ENCODE measurements at places on chromosomes 6 and 20. TPM values are rescaled to one million over a fixed set of nuclear protein-coding genes. Genes with fewer than 3 reads are reported as not detected.

DNA sequence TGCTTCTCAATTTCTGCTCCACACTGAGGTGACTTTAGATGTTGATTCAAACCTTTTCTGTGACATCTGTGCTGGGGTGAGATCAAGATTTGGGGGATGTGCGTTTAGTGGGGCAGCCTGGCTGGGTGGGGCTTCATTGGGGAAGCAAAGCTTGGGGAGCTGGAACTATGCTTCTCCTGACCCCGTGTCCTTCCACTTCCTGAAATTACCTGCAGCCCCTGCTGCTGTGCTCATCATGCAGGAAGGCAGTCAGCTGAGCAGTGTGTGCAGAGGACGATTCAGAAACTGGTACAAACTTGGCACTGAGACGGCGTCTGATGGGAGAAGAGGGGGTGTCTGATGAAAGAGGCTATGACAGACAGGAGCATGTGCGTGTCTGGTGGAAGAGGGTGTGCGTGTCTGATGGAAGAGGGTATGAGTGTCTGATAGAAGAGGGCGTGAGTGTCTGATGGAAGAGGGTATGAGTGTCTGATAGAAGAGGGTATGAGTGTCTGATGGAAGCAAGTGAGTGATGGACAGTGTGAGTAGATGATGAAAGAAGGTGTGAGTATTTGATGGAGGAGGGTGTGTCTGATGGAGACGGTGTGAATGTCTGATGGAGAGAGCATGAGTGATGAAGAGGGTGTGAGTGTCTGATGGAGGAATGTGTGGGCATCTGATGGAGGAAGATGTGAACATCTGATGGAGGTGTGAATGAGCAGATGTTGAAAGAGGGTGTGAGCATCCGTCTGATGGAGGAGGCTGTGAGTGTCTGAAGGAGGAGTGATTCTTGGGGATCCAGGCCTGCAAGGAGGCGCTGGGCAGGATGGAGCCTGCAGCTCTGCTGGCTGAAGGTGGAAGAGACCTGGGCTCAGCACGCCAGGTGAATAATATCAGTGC lies 103.4 kb downstream of the SYCP2 start:
- DNase-seq: no peak

DNA sequence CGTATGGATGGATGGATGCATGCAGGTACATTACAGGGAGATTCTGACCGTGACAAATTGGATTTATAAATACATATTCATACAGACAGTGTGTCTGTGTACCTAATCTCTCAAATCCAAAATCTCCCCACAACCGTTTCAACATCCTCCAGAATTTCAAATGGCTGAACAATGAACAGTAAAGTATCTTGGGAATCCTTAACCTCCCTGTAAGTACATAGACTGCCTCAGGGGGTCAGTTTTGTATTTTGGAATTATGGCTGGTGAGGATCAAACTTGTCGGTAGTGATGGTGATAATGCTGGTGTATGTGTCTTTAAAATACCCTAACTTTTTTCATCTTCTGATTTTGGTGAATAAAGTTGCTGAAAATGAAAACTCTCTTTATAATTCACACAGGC lies 246.2 kb downstream of the FOXC1 start:
- no peak for DNase-seq

DNA sequence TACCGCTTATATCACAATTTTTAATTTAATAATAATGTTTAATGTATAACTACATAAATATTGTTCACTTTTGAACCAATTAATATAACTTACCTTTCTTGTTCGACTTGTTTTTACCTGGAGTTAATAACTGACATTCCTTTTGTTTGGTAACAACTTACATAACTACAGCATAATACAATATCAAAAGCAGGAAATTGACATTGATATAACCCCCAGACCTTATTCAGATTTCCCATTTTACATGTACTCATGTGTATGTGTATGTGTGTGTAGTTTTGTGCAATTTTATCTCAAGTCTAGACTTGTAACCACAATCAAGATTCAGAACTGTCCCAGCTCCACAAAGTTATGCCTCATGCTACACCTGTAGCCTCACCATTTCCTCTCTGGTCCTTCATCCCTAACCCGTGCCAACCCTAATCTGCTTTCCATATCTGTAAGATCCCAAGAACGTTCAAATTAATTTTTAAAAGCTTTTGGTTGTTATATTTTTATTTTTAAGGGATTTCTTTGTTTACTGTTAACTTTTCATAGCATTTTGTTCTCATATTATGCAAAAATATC lies 190.6 kb downstream of the MANEA start:
- no peak for DNase-seq

GRCh38 chr20:61128701-61129269 lies 123.3 kb upstream of the CDH4 start:
- DNase-seq: no peak

- no peak for DNase-seq
These were observed 49.7 kb downstream of the KLHL31 start for GRCh38 chr6:53615633-53616449.

GRCh38 chr6:144353871-144354314 lies 68.8 kb downstream of the UTRN start:
- no peak for DNase-seq

DNA sequence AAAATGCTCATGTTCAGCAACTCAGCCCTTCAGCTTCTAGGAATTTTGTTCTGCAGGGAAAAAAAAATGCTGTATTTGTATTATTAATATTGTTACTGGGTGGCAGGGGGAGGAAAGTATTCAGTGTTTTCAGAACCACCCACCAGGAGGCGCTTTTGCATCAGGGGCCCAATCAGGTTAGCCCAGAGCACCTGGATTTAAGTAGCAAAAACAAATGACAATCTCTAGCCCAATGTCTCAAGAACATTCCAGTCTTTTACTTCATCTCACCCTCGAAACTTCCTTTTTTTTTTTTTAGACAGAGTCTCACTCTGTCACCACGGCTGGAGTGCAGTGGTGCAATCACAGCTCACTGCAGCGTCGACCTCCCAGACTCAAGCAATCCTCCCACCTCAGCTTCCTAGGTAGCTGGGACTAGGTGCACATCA lies 635 bp upstream of the C20orf203 start:
- DNase-seq: no peak

GRCh38 chr20:47733892-47734291 lies 51.4 kb downstream of the SULF2 start:
- DNase-seq: no peak

DNA sequence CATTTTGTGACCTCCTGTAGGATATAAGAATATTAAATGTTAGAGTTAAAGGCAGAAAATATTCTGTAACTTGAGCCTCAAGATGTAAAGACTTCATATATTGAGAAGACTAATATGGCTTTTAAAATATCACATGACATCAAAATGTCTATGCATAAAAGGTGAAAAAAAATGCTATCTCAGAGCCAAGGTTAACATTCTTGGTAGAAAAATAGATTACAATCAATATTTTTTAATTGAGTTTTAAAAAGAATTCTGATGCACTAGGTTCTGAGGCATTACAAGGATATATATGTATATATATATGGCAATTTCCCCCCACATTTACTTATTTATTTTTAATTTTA lies 46.2 kb upstream of the RAB23 start:
- DNase-seq: no peak

- DNase-seq: peak; percentile 78
These were observed 639 bp upstream of the CD24 start for GRCh38 chr6:106974999-106975737.

GRCh38 chr6:157905590-157906342 lies 75.9 kb upstream of the SYNJ2 start:
- no peak for DNase-seq

DNA sequence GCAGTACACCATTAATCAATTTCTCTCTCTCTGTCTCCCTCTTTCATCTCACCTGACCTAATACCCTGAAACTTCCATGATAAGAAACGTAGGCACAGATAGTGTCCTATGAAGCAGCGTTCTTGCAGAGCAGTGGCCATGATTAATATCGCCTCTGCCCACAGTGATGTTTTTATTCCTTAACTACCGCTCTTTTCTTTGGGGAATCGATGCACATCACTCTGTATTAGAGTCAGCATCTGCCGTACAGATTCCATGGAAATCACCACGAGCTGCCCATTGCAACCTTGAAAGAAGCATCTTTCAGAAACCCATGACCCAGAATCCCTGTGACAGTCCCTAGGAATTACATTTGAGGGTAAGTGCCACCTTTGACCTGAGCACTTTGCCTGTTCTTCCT lies 152.0 kb upstream of the ECI2 start:
- DNase-seq: no peak

DNA sequence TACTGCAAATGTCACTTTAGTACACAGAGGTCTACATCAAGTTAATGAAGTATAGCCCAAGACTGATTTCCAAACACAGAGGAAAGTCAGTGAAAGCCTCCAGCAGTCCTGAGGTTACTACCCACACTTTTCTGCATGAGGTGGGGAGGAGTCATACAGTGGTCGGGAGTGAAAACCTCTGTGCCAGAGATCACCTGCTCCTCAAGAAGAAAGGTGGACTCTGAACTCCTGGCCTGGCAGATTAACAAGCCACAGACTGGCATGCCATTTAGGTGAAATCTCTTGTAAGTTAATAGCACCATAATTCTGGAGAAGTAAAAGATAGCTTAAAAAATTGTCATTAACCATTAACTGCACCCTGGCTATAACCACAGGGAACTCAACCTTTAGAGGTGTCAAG lies 125.0 kb upstream of the LAMP5 start:
- no peak for DNase-seq

KIF3B gene
- 26.6 TPM for total RNA-seq

SLC12A5 gene
- 2.4 TPM for total RNA-seq

GATA5 gene
- total RNA-seq: 1.6 TPM

ACAT2 gene
- total RNA-seq: 21.4 TPM

SCRT2 gene
- not detected for total RNA-seq

MYH7B gene
- total RNA-seq: 0.57 TPM

SLC22A7 gene
- not detected for total RNA-seq

KCNK15 gene
- 5.0 TPM for total RNA-seq

SFT2D1 gene
- total RNA-seq: 37.1 TPM

CTAGE9 gene
- not detected for total RNA-seq

TOP1 gene
- total RNA-seq: 30.1 TPM
